ENCODE measurements at places on chromosomes 2 and 18.

GRCh38 chr2:44330801-44331200, 30.5 kb downstream of the PREPL start:
- no peak for DNase-seq

GRCh38 chr2:200713003-200713703, 98.6 kb upstream of the BZW1 start:
- DNase-seq, result peak; percentile 81

DNA sequence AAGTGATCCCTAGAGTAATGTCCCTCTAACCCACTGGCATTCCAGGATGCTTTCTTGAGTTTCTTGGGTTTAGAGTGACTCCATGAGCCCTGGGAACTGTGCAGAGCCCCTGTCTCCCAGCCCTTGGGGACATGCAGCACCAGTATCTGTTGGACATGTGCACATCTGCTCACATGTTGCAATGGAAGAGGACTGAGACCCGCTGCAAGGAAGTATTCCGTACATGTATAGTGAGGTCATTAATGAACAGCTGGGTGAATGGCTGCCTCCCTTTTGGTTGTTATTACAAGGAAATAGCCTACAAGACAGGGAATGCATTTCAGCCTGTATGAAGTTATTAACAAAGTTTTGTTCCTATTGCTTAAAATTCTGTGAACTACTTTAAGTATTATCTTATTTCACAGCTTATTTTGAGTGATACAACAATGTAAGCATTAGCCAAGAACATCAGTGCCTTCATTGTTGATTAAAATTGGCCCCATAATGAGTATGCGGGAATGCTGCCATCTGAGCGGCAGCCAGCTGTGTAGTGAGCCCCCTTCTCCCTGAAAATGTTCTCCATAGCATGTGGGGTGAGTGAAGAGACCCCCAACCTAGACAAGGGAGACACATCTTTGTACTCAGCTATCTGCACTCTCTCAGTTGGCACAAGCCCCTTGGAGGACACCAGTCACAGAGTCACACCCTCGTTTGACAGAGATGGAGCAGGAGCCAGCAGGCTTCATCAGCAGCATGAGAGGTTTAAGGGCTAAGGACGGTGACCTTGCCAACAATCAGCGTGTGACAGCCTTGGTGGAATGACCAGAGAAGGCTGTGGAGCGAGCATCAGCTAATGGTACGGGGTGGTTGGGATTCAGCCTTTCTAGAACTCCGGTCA, 87.4 kb downstream of the FAM210A start:
- no peak for DNase-seq

GRCh38 chr2:151083856-151084795, 177.5 kb downstream of the RBM43 start:
- DNase-seq, result no peak

DNA sequence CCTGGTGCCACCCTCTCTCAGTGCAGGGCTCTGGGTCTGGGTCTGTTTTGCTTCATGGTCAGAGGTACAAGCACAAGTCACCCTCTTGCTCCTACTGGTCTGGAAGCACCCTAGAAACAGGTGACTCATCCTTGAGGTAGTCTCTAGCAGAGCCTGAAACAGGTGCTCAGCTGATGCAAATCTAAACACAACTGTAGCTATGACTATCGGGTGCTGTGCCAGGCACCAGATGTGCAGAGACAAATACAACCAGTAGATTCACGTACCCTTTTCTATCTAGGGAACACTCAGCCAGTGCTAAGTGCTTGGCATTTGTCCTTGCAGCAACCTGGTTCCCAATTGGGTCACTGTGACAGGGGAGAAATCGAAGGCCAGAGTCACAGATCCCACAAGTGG, 140.9 kb upstream of the MYCN start:
- DNase-seq, result no peak

DNA sequence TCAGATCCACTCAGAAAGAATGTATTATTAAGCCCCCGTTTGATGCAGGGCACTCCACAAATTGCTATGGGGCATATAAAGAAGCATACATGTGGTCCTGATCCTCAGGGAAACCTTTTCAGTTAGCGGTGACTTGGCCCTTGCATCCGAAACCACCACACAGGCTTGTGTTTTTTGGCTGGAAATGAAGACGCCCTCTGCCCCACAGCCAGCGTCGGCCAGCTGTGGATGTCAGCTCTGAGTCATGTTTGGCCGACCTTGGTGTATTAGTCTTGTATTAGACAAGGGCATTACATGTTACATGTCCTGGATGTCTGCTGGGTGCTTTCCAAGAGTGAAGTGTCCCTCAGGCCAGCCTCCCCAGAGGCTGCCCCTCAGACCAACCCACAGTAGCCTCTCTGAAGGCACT, 107.6 kb upstream of the MAP3K20 start:
- DNase-seq, result no peak

DNA sequence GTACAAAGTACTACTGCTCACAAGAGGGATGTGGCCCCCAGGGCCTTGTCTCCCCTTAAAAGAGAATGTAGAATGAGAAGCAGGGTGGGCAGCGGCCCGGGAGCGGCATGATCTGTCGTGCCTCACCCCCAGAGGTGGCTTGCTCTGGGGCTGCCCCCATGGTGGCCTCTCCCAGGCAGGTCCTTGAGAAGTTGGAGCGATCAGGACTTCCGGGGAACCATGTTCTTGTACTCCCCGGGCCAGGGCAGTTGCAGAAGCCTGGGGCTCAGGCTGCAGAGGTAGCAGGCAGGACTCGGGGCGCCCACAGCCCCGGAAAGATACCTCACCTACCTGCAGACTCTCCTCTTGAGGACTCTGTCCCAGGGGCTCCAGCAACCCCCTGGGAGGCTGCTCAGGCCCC, 62.6 kb downstream of the CYP26B1 start:
- DNase-seq, result no peak

DNA sequence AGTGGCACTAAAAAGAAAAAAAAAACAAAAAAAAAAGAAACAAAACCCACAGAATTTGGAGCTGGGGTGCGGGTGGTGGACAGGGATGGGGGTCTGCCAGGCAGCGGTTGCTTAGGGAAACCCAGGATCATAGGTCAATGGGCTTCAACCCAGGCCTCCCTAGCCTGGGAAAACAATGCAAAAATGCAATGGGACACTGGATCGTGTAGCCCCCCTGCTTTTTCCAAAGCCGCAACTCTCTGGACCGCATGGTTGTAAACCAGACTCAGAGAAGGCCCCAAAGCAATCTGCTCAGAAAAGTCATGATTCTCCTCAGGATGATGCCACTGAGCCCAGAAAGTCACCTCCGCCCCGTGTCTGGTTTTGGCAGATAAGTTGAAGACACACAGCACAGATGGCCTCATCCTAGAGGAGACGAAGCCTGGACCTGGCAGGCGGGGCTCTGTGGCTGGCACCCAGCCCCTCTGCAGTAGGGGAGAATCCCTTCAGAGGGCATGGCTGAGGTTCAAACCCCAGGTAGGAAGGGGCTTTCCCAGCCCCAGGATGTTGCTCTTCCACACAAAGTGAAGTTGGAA, 5.1 kb downstream of the DLX2 start:
- peak; percentile 25 for DNase-seq

DNA sequence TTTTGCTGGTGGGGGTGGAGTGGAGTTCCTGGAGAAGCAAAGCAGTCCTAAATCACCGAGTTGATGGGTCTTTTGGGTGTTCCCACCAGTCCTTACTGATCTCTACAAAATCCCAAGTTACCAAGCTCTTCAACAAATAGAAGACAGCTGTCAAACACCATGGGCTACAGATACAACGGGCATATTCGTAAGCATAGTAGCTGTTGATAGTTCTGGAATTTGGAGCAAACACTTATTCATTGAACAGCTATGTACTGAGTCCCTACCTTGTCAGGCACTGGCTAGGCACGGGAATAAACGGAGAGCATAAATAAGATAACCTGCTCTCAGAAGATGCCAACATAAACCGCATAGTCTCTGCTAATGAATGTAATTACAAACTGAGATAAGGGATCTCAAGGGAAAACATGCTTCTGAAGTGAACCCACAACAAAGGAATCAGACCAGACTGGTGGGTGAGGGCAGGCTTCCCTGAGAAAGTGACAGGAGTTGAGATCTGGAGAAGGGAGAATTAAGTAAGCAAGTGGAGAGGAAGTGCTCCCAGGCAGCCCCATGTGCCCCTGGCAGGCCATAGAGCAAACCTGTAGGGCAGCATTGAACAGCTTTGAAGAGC, 947 bp upstream of the ANKRD44 start:
- DNase-seq, result no peak

Data from NCI-H82 (cell line).